ENCODE measurements at places on chromosomes 4 and X. TPM values are rescaled to one million over a fixed set of nuclear protein-coding genes. Genes with fewer than 3 reads are reported as not detected.

The MAP9 gene
- 12.1 TPM for total RNA-seq

The SUPT20HL2 gene
- total RNA-seq = not detected

The SPATA4 gene
- 0.88 TPM for total RNA-seq

- DNase-seq = no peak
Measured at GRCh38 chrX:29136904-29137303, 549.7 kb downstream of the IL1RAPL1 start.

- DNase-seq = no peak
Measured at GRCh38 chr4:66688674-66689073, 856.6 kb downstream of the CENPC start.

DNA sequence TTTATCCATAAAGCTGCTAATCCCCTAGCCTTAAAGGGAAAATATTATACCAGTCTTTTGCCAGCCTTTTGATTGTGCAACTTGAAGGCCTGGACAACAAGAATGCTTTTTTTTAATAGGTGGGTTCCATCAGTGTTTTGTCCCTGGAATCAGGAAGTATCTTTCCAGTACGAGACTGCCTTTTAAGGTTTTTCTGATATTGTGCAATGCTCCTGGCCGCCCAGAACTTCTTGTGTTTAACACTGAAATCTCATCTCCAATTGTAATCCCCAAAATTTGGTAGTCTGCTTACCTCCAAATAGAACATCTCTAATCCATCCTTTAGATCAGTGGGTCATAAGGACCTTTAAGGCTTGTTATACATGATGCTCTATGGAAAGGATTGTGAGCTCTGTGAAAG lies 256.7 kb downstream of the NAF1 start:
- DNase-seq = no peak

The PAGE2 gene
- total RNA-seq = not detected

- no peak for DNase-seq
Measured at GRCh38 chr4:90002441-90003062, 107.9 kb downstream of the MMRN1 start.

GRCh38 chr4:144591401-144591800 lies 54.6 kb upstream of the HHIP start:
- no peak for DNase-seq

The USP17L11 gene
- total RNA-seq = not detected

GRCh38 chr4:98603683-98604521 lies 54.5 kb downstream of the TSPAN5 start:
- no peak for DNase-seq

The IBSP gene
- total RNA-seq = not detected

The FAM9B gene
- not detected for total RNA-seq

DNA sequence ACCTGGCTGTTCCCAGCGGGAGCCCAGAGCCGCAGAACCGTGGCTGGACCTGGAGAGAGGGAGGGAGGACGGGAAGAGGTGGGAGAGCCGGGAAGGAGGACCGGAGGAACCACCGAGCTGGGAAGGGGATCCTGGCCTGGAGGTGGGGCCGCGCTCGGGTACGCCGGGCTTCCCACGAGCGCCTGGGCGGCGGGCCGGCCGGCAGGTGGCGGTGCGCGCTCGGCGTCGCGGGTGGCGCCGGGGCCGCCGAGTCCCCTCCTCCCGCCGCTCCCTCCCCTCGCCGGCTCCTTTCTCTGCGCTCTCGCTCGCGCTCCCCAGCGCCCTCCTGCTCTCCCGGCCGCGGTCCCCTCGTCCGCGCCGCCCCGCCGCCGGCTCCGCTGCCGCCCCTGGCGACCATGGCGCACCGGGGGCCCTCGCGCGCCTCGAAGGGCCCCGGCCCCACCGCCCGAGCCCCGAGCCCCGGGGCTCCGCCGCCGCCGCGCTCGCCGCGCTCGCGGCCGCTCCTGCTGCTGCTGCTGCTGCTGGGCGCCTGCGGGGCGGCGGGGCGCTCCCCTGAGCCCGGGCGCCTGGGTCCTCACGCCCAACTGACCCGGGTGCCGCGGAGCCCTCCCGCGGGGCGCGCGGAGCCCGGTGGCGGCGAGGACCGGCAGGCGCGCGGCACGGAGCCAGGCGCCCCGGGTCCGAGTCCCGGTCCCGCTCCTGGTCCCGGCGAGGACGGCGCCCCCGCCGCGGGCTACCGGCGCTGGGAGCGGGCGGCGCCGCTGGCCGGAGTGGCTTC lies at the start of gene SORCS2:
SORCS2 (plus strand) TSS at position 287 of the 778 bp plus-strand sequence.
- DNase-seq = peak; percentile 71

GRCh38 chr4:1317177-1318045 lies 27.7 kb downstream of the MAEA start:
- DNase-seq = no peak

DNA sequence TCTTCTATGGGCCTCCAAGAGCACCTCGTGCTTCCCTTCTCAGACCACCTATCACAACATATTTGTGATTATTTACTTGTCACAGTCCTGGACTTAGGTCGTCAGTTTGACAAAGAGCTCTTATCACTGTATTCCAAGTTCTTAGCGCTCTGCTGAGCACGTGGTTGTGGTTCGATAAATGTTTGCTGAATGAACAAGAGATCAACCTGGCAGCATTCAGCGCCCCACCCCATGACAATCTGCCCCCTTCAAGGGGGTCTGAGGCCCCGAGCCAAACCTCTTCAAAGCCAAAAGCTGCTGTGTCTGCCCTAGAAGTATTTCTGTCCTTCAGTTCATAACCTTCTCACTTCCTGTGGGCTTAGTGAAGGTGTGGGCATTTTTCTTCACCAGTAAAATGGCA lies 15.0 kb downstream of the RPS4X start:
- peak; percentile 52 for DNase-seq

- peak; percentile 70 for DNase-seq
Measured at GRCh38 chr4:742742-743311, 37.2 kb downstream of the PCGF3 start.

- DNase-seq = no peak
Measured at GRCh38 chr4:145552181-145552822, 66.9 kb upstream of the MMAA start.

GRCh38 chr4:124265701-124266100 lies 446.8 kb downstream of the ANKRD50 start:
- DNase-seq = no peak

- DNase-seq = no peak
Measured at GRCh38 chrX:109344101-109344500, 137.8 kb downstream of the GUCY2F start.

The TRPC5OS gene
- not detected for total RNA-seq

The QRFPR gene
- total RNA-seq = 0.63 TPM

- DNase-seq = no peak
Measured at GRCh38 chr4:94377294-94377693, 34.7 kb upstream of the HPGDS start.

The TMPRSS11F gene
- not detected for total RNA-seq

The SSX2B gene
- total RNA-seq = not detected

- no peak for DNase-seq
Measured at GRCh38 chrX:153357877-153358276, 23.9 kb downstream of the ZNF275 start.

The C1GALT1C1 gene
- total RNA-seq = 34.5 TPM

DNA sequence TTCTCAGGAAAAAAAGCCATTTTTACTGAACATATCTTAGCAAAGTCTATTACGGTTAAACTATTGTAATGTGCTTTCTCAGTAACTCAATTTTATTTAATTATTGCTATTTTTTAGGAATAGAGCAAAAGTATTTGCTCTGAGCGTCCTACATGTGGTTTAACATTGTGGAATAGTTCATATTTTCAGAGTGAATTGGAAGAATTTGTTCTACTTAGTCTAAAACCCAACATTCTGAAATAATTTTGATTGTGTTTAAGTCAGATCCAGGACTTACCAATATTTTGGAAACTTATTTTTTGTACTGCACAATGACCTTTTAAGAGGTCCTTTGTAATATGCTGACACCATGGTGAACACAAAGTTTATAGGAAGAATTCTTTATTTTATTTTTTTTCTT lies 27.2 kb downstream of the CXCL1 start:
- no peak for DNase-seq

The GDPD2 gene
- total RNA-seq = not detected

DNA sequence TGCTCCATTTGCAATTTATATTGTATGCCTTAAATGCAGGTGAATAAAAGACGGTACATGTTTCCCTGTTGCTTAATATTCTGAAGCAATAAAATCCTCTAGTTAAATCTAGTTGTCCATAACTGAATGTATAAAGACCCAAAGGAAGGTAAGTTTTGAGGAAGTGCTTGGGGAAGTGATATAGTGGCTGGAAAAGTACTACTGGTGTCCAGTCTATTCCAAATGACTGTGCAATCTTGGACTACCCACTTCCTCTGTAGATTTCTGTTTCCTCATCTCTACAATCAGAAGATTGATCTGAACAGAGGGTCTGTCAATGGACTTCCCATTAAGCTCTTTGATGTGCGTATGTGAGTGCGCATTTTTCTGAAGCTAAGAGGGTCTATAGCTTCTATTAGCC lies 17.0 kb downstream of the SNCA start:
- DNase-seq = no peak

- no peak for DNase-seq
Measured at GRCh38 chr4:147879676-147880075, 147.8 kb downstream of the ARHGAP10 start.

The HOPX gene
- total RNA-seq = 291 TPM

- DNase-seq = no peak
Measured at GRCh38 chr4:86569103-86569870, 24.8 kb upstream of the PTPN13 start.
